CD4-positive, alpha-beta T cell treated with Interleukin-6 at 100 ng/mL for 8 hours (primary cell): ENCODE measurements at places on chromosomes 11 and 22.

GRCh38 chr11:59801981-59802638 is 8.5 kb downstream of the MRPL16 start:
- no peak for DNase-seq

DNA sequence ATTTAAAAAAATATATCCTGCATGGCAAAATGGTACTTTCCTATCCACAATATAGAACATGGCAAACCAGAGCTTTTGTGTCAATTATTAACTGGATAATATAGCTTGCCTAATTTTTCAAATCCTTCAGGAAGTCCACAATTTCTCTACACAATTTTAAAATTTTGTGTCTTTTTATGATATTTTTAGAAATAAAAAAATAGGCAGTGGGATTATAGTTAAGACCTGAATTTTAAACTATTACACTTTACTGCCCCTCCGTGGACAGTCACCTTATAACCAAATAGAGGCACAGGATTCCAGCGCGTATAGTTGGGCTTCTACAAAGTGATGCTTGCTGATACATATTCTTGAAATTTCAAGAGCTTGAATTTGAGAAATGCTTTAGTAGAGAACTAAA is 2.1 kb upstream of the DMC1 start:
- peak; percentile 50 for DNase-seq

DNA sequence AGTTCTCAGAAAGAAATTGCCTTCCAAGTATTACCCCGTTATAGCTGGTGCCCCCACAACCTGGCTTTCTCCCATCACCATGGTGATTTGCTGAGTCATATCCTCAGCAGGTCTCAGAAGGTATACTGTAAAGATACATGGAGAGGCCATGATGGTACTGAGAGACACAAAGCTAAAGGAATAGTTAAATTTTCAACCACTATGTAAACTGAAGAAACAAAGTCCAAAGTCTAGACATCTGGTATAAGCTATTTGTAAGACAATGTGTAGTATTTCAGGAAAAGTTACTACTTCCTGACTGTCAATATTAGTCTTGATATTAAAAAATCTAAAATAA is 377.1 kb downstream of the DCDC1 start:
- no peak for DNase-seq

GRCh38 chr22:38038426-38038825 is 18.8 kb upstream of the PICK1 start:
- DNase-seq = no peak

DNA sequence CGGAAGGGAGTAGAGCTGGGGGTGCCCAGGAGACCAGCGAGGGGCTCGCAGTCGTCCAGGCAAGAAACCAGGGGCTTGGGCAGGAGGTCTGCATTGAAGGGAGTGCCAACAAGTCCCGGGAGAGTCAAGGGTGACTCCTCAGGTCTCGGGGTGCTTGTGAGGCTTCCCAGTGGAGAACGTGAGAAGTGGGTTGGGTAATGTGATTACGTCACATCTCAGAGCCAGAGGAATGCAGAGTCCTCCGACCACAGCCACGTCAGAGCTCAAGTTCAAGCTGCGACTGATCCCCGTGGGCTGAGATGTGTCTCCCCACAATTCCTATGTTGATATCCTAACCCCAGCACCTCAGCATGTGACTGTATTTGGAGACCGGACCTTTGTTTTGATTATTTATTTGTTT is 89.7 kb upstream of the SHANK2 start:
- DNase-seq = no peak

DNA sequence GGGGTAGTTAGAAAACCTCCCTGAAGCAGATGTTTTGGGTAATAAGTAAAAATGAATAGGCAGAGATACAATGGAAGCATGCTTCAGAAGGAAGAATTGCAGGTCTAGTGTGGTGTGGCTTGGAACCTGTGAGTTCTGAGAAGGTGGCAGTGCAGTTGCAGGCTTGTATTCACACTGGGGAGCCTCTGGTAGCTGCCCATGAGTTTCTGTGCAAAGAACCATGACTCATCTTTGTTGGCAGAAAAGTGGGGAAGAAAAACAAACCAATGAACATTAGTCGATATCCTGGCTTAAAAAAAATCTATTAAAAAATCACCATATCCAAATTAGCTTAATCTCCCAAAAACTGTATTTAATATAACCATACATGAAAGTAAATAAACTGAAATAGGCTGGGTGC is 232.6 kb downstream of the FAT3 start:
- no peak for DNase-seq

- no peak for DNase-seq
These were observed 367.0 kb upstream of the CADM1 start for GRCh38 chr11:115871161-115871760.

- DNase-seq = no peak
These were observed 944.3 kb downstream of the BRD1 start for GRCh38 chr22:48883211-48883960.

GRCh38 chr11:8604078-8604723 is 10.2 kb upstream of the STK33 start:
- no peak for DNase-seq

DNA sequence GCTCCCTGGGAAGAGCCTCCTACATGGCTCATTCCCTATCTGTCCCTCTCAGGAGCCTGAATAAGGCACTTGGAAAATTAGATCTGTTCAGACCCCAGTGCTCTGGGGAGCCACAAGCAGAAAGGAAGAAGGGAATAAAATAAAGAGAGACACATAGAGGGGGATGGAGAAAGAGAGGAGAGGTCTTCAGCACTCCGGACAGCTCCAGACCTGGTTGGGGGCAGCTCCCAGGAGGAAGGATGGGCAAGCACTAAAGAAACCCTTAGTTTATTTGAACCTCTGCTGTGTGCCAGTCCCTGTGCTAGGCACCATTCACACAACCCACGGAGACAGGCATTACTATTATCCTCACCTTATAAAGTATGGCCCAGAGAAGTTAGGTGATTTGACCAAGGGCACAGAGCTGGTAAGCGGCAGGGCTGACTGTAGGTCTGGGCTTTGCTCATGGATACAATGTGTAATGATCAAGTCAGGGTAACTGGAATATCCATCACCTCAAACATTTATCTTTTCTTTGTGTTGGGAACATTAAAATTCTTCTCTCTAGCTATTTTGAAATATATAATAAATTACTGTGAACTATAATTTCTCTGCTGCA is 53.7 kb upstream of the LRRC32 start:
- DNase-seq = no peak

- no peak for DNase-seq
These were observed 476.4 kb downstream of the INSC start for GRCh38 chr11:15591112-15591537.

DNA sequence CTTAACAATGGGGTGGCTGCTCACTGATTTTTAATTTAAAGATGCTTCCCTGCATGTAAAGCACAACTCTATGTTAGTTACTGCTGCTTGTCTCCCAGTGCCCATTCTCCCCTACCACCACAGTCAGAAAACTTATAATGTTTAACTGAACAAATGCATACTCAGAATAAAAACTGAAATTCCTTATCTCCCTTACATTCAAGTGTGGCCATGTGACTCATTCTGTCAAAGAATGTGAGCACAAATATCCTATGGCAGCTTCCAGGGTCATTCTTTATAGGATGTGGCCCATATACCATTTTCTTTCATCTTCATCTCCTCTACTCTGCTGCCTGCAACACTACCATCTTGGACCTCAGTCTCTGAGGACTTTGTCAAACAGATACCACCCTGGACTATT is 374.8 kb downstream of the DYNC2H1 start:
- DNase-seq = no peak

DNA sequence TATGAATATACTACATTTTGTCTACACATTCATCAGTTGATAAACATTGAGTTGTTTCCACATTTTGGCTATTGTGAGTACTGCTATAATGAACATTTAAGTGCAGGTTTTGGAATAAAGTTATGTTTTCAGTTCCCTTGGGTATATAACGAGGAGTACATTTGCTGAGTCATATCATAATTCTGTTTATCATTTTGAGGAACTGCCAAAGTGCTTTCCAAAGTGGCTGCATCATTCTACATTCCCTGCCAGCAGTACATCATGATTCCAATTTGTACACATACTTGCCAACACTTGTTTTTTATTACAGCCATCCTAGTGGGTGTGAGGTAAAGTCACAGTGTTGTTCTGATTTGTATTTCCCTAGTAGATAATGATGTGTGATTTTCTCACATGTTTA is 1458.6 kb upstream of the TENM4 start:
- no peak for DNase-seq

DNA sequence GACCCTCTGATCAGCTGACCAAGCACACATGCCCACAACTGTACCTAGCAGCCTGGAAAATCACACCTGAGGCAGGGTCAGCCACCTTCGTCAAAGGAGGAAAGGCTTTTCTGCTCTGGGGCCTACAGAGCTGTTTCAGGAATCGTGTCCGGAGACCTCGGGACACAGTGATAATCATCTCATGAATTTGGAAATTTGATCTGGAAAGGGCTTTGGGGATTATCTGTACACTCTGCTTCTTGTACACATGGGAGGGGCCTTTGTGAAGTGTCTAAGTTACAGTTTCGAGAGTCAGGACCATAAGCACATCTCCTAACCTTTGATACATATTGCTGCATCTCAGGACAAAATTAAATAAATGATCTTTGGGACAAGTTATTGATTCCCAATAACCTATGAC is 1421.2 kb upstream of the TENM4 start:
- DNase-seq = no peak

GRCh38 chr11:92347454-92347853 is 122.8 kb downstream of the FAT3 start:
- DNase-seq = no peak

DNA sequence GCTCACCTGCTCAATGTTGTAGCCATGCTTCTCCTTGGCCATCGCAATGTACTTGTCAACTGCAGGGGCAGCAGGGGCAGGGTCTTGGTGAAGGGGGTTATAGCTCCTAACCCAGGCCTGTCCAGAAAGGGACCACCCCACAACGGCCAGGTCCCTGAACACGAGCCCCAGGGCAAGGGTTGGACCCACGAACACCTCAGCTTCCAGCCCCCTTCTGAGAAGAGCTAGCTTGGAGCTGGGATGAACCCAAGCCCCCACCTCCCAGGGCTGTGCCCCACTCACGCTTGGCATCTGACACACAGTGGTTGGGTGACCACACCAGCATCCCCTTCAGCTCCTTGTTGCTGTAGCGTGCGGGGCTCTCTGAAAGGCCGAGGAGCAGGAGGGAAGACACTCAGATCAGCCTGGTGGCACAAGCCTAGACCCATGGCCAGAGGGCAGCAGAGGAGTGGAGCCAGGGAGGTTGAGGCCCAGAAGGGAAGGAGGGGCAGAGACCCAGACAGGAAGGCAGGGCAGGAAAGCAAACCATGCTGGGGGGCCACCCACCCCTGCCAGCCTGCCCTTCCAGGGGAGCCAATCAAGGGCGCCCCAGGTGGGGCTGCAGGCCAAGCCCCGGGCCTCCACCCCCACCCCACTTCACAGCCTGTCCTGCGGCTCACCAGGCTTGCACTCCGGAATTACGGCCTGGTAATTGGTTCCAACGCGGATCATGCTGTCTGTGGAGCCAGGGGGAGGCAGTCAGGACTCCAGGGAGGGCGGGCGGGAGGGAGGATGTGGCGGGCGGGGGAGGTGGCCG is 1.9 kb downstream of the RCOR2 start:
- no peak for DNase-seq

DNA sequence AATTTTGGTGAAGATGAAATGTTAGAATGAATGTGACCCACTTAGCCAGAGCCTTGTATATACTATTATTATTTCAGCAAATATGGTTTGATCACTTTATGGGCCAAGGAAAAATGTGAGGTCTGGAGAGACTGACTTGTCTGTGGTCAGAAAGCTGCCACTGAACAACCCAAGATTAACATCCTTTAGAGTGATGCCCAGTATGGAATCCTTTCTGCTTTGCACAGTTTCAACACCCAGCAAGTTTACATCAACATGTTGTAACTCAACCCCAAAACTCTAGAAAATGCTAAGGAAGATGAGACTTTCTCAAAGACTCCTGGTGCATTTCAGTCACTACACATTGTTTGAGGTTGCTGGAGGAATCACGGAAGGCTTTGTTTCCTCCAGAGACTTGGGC is 107.7 kb downstream of the SNX19 start:
- no peak for DNase-seq

GRCh38 chr11:102426000-102426399 is 26.6 kb downstream of the TMEM123 start:
- DNase-seq = no peak

DNA sequence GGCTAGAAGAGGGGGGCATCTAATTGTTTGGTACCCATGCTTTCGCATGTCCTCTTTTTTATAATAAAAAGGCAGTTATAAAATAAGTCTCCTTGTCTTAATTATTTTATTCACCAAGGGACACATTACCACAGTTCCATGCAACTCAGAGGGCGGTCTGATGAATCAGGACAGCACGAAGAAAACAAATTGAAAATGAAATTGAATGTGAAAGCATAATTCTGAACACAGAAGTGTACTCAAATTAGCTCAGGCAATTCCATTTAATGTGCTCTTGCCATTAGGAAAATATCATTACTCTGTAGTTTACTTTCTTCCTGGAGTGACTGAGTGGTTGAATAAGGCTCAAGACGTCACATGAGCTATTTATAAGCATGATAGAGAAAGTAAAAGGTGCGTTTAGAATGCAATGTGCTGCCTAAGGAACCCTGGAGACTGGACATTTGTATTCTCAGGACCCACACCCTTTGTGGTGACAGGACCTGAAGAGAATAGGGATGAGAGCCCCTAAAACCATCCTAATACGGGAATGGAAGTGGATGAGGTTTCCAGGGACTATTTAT is 59.6 kb downstream of the MTNR1B start:
- no peak for DNase-seq

- peak; percentile 28 for DNase-seq
These were observed 4.6 kb downstream of the TMEM9B start for GRCh38 chr11:8959546-8960166.

DNA sequence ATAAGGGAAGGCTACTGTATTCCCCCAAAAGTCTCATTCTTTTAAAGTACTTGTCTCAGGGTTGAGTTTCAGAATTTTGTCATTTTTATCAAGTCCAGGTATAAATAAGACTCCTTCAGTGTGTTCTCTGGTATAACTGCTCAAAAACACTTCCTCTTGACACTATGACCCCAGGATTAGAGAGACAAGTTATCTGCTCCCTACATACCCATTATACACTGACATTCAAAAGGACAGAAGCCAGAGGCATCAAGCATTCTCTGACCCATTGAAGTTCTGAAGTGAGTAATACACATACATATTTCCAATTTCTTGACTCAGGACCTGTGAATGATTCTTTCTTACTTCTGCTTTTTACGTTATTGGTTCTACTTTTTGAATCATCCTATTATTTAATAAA is 447.8 kb upstream of the CNTN5 start:
- no peak for DNase-seq

DNA sequence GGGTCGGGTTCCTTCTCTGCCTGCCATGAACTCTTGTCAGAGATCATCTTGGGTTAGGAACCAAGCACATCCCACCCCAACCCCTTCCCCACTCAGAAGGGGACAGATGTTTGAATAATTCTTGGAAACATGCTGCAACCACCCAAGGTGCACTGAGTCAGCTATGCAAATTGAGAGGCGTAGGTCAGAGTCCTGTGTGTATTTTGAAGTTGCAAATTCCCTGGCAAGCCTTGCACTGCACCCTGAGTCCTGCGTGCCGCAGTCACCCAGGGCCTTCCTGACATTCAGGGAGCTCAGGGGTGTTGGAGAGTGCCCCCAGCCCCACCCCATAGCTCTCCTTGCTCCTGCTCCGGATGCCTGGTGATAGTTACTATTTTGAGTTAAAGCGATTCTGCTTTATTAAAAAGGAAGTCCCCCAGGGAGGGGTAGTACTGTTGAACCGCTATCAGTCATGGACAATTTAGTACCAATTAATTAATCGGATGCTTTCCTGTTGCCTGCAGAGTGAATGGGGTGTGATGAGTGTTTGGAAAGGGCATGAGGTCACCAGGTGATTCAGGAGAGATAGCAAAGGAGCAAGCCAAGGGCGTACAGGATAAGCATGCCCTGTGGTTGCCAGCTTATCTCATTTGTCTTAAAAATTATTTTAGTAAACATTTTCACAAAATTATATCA is 123.7 kb downstream of the GRIK4 start:
- no peak for DNase-seq
